Lower lobe of right lung (tissue), 2 donors: ENCODE measurements at places on chromosomes 13 and 19.

DNA sequence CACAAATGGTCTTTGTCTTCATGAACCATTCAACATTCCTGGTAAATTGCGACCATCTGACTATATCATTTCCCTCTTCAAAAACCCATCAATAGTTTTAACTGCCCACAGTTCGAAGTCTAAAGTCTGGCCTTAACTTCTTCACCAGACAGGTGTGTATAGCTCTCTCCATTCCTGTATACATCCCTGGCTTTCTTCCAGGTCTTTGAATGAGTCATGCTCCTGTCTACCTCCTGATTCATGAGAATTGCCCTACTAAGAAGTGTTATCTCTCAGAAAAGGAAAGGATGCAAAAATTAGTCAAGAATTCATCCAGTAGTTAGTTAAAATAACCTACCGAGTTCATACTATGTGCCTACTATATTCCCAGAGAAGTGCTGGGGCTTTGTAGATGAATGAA lies 225.0 kb downstream of the TBC1D4 start:
- no peak overlapping the region for H3K27ac ChIP-seq
- no peaks in the 10 kb centered on the region for H3K36me3 ChIP-seq
- no peaks in the 10 kb centered on the region for H3K27me3 ChIP-seq

GRCh38 chr13:110965038-110965754 lies 50.3 kb upstream of the ANKRD10 start:
- no peaks in the 10 kb centered on the region for H3K4me1 ChIP-seq
- no peak overlapping the region for H3K4me3 ChIP-seq
- H3K27ac ChIP-seq, result no peak overlapping the region
- no peaks in the 10 kb centered on the region for H3K27me3 ChIP-seq

DNA sequence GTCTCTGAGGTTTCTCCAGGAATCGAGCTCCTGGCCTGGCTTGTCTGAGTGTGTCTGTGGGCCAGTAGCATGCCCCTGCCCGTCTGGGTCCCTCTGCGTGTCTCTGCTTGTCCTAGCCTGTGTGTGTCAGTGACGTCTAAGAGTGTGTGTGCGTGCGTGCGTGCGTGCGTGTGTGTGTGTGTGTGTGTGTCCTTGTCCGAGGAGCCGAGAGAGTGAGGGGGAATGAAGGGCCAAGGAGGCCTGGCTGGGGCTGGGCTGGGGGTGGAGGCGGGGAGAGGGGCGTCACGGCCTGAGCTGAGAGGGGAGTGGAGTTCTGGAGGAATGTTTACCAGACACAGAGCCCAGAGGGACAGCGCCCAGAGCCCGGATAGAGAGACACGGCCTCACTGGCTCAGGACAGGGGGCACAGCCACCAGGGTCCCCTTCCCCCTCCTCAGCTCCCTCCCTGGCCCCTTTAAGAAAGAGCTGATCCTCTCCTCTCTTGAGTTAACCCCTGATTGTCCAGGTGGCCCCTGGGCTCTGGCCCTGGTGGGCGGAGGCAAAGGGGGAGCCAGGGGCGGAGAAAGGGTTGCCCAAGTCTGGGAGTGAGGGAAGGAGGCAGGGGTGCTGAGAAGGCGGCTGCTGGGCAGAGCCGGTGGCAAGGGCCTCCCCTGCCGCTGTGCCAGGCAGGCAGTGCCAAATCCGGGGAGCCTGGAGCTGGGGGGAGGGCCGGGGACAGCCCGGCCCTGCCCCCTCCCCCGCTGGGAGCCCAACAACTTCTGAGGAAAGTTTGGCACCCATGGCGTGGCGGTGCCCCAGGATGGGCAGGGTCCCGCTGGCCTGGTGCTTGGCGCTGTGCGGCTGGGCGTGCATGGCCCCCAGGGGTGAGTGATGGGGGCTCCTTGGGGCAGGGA lies at the start of gene AXL:
Gene AXL, plus strand, starts transcription at position 609 of the 893 bp plus-strand sequence. Its CDS starts 170 bp downstream, at position 779.
- peaks cover 4% of the 10 kb centered on the region for H3K27me3 ChIP-seq
- no peaks in the 10 kb centered on the region for H3K36me3 ChIP-seq
- H3K27ac ChIP-seq, result peak within 1 kb of the TSS; percentile 83
- peaks cover 6% of the 10 kb centered on the region for H3K4me1 ChIP-seq

- peak within 1 kb of the TSS; percentile 57 for H3K4me3 ChIP-seq
- H3K36me3 ChIP-seq, result no peaks in the 10 kb centered on the region
- H3K4me1 ChIP-seq, result peaks cover 12% of the 10 kb centered on the region
These were observed at the start of gene LRRC63 for GRCh38 chr13:46211483-46212351. TSS of gene LRRC63 (plus strand) at chr13:46211928. CDS start at chr13:46213035, 1,107 bp downstream.

- no peak overlapping the region for H3K4me3 ChIP-seq
- H3K27ac ChIP-seq, result no peak overlapping the region
- no peak for DNase-seq
- no peaks in the 10 kb centered on the region for H3K27me3 ChIP-seq
- no peaks in the 10 kb centered on the region for H3K36me3 ChIP-seq
These were observed 58.8 kb upstream of the UBL3 start for GRCh38 chr13:29909081-29909730.

DNA sequence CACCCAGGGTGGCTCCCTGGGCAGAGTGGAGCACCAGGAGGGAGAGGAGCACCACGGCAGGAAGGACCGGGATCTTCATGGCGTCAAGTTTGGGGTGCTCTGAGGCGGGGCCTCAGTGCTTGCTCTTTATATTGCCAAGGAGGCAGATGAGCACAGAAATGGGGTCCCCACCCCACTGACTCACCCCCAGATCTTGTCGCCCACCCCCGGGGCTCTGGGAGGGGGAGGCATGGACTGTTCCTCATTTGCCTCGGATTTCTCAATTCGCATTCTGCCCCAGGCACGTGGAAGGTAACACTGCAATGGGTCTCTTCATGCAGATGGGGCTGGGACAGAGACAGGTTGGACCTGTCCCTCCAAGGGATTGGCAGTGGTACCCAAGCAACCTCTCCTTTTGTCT lies at the start of gene KRTDAP:
Gene KRTDAP, minus strand, starts transcription at position 101 of the 400 bp plus-strand sequence. Its CDS starts 22 bp downstream, at position 79.
- H3K27ac ChIP-seq, result no peak within 1 kb of the TSS
- H3K4me3 ChIP-seq, result no peak within 1 kb of the TSS
- DNase-seq, result no peak
- H3K27me3 ChIP-seq, result peaks cover 10% of the 10 kb centered on the region
- H3K36me3 ChIP-seq, result no peaks in the 10 kb centered on the region

DNA sequence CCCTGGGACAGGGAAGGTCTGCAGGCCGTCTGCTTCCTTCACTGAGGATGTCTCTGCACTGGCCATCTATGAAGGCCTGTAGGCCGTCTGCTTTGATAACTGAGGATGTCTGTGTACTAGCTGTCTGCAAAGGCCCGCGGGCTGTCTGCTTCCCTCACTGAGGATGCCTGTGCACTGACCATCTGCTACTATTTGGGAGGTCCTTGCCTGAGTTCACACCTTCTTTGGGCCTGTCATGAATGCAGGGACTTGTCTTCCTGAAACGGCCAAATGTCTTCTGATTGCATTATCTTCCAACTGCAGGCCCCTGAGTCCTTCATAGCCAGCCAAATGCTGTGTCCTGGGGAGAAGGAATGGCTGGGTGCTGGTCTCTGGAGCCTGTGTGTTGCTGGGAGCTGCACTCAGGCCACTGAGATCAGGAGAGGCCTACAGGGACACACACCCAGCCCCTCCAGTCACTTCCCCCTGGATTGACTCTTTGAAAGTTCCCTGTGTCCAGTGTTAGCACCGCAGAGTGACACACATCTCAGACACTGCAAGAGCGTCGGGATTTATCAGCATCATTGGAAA lies 72.9 kb downstream of the TEX29 start:
- no peaks in the 10 kb centered on the region for H3K27me3 ChIP-seq
- no peaks in the 10 kb centered on the region for H3K4me1 ChIP-seq
- H3K4me3 ChIP-seq, result no peak overlapping the region
- DNase-seq, result no peak
- H3K36me3 ChIP-seq, result no peaks in the 10 kb centered on the region

- peaks cover 31% of the 10 kb centered on the region for H3K4me1 ChIP-seq
- peaks cover 37% of the 10 kb centered on the region for H3K36me3 ChIP-seq
- H3K27ac ChIP-seq, result no peak overlapping the region
These were observed 7.8 kb downstream of the ACTMAP start for GRCh38 chr19:40742477-40742876.
